ENCODE measurements at places on chromosomes 11 and 22.

DNA sequence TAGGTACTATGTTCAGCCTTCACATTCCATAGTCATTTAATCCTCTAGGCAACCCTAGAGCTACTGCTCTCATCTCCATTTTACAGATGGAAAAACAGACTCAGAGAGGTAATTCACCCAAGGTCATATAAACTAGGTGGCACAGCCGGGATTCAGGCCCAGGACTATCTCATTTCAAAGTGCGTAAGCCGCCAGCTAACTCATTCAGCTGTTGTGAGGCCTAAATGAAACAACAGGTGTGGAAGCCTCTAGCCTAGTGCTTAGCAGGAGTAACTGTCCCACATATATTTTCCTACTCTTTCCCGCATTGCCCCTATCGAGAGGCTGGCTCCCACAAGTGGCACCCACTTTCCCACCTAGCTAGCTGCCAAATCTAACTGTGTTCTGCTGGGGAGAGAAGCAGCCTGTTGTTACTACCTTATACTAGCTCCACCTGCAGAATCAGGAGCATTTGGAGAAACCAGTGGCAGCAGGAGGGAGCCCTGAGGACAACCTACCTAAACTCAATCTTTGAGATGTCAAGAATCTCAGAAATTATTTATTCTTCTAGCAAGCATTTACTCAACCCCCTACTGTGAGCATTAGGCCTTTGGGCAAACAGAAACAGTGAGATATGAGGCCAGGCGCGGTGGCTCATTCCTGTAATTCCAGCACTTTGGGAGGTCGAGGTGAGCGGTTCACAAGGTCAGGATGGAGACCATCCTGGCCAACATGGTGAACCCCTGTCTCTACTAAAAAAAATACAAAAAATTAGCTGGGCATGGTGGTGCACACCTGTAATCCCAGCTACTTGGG is 20.9 kb downstream of the PRG3 start:
- DNase-seq: no peak

- DNase-seq: no peak
These were observed 13.7 kb upstream of the THY1 start for GRCh38 chr11:119436711-119437110.

DNA sequence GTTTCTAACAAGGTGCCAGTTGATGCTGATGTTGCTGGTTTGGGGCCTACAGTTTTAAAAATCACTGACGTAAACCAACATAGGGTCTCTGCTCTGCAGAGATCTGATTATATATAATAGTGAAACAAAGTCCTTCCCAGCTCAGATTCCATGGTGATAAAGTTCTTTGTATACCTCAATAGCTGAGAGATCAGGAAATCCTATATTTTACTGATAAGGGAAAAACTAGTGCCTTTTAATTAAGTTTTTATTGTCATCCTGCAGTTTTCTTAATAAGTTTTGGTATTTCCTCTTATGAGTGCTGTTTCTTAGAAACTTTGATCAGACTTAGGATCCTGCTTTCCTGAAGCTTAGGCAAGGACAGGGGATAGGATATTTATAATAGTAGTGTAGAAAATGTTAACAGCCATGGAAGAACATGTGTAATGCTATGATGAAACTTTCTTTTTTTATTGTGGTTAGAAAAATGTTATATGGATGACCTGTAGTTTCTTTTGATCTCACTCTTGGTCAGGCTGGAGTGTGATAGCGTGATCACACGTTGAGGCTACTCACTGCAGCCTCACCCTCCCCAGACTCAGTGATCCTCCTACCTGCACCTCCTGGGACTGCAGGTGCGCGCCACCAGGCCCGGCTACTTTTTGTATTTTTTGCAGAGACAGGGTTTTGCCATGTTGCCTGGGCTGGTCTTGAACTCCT is 14.1 kb downstream of the CAPRIN1 start:
- DNase-seq: no peak

DNA sequence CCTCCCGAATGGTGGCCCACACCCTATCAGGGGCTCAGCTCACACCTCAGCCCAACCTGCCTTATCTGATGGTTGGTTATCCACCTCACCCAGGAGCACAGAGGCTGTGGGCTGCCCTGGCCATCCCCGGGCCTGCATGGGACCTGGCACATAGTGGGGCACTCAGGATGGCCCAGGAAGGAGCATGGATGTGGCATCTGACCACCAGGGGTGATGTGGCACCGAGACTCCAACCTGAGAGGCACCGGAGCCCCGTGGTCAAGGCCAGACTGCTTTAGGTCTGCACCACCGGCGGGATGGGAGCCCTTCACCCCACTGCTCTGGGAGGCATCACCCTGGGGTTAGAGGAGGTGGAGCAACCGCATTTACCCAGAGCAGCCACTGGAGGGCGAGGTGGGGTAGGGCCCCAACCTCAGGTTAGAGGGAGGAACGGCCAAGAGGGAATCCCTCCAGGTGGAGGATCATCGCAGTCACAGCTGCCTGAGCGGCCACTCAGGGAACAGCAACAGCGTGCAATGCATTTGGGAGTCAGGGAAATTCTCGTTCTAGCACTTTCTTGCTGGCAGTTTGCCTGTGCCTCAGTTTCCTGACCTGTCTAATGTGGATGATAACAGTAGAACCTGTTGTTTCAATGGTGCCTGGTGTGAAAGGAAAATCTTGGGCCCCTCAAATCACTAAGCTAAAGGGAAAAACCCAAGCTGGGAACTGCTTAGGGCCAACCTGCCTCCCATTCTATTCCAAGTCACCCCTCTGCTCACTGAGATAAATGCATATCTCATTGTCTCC is 52.9 kb upstream of the CARS1 start:
- peak; percentile 30 for DNase-seq

GRCh38 chr22:19492504-19493174 is 12.9 kb downstream of the CDC45 start:
- DNase-seq: no peak

DNA sequence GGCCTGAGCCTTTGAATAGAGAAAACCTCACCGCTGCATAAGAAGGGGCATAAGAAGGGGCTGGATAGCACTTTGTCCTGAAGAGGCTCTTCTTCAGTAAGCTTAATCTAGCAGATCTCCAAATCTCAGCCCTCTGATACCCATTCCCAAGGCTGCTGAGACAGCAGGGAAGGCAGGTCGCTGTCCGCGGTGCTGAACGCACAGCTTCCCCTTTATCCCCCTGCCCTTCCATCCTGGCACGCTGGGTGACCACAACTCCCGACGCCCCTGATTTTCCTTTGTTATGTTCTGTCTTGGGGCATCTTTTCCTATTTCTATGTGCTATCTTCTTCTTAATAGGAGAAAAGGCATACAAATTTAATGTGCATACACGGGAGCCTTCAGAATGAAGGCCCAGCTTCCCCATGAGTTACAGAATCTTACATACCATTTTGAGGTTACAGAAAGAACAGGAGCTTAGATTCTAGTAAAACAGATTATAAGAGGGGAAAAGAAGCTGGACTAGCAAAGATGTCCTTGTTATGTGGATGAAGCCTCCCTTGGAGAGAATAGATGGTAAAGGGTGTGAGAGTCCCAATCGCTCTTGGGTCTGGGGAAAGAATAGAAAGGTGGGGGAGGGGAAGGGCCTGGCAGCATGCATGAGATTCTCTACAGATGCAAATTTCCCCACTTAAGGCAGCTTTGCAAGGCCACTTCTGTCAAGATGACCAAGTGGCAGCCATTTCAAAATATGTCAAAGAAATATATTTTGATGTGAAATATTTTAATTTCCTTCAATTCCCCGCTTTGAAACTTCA is 5.7 kb upstream of the SULT4A1 start:
- peak; percentile 71 for DNase-seq

GRCh38 chr22:42758931-42759629 is 38.4 kb upstream of the A4GALT start:
- no peak for DNase-seq

DNA sequence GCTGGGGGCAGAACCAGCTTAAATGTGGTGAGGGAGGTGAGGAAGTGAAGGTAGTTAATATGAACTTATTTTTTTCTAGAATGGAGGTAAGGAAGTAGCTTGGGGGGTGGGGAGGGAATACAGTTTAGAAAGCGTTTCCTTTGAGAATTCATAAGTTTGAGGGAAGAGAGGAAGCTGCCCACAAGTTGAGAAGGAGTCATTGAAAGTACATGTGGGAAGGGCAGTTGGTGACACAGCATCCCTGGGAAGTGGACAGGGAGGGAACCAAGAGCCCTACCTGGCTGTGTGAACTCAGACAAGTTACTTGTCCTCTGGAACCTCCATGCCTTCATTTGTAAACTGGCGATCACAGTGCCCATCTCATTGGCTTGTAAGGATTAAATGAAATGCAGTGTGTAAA is 125.9 kb upstream of the SPON1 start:
- DNase-seq: no peak

GRCh38 chr11:102751673-102752072 is 26.9 kb upstream of the MMP8 start:
- no peak for DNase-seq

DNA sequence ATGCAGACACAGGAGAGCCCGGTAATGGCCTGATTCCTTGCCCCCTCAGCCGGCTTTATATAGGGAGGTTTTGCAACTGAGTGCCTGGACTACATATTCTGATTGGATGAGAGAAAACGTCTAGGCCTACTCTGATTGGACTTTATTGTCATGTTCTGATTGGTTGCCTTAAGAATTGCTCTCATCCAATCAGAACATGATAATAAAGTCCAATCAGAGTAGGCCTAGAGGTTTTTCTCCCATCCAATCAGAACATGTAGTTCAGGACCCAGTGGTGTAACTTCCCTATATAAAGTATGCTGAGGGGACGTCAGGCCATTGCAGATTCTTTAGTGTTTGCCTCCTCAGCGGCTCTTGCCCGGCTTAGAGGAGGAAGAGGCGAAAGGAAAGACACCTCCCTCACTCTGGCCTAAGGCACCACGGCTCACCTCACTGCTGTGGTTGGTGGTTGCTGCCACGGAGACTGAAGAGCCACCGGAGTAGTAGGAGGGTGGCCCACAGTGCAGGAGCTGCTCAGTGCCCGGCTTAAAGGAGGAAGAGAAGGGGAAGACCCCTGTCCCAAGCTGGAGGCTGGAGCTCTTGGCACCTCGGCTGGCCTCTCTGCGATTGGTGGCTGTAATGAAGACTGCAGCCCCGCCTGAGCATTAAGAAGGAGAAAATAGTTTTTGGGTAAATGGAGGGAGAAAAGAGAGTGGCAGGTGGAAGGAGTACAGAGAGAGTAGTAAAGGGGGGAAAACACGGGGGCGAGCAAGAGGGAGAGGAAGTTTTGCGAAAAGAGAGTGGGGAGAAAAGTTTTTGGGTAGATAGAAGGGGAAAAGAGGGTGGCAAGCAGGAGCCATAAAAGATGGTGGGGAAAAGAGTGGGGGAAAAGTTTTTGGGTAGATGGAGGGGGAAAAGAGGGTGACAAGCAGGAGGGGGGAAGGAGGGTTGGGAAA is 116.7 kb upstream of the SERPIND1 start:
- DNase-seq: no peak

Data from NT2/D1 (cell line).